ENCODE measurements at places on chromosomes 4 and X.

- DNase-seq, result no peak
Measured at GRCh38 chrX:121013897-121014455, 28.4 kb upstream of the CT47A1 start.

GRCh38 chr4:182307746-182308145, 64.5 kb downstream of the TENM3 start:
- no peak for DNase-seq

GRCh38 chr4:141347684-141348083, 127.0 kb downstream of the ZNF330 start:
- no peak for DNase-seq

DNA sequence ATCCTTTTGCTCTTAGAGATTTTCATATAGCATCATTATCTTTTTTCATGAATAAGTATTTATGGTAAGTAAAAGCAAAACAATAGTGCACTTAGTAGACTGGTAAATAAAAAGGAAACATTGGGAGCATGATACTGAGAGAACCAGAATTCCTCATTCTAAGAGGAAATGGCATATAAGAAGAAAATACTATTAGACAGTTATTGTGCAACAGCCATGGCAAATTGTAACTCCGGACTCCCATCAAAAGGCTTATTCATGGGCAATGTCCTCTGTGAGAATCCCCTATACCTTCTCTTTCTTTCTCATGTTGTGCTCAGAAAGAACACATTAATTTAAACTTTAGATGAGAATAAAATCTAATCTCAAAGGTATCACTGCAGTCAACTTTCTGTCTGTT, 42.4 kb downstream of the SPATA18 start:
- DNase-seq, result no peak

DNA sequence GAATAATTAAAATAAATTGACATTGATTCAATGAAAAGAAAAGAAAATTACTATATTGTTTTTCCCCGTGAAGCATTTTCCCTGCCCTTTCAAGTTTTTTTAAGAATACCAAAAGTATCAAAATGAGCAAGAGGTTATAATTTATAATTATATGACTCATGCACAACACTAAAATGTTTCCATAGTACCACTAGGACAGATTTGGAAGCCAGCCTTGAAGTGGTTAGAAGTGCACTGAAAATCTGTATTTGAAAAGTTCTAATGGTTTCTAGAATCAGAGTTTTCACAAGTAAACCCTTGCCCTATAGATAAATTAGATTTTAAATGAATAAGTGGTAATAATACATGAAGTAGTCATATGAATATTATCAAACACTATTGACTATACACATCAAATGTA, 140.9 kb downstream of the HNRNPD start:
- no peak for DNase-seq

GRCh38 chr4:19348746-19349145, 903.0 kb upstream of the SLIT2 start:
- DNase-seq, result no peak

DNA sequence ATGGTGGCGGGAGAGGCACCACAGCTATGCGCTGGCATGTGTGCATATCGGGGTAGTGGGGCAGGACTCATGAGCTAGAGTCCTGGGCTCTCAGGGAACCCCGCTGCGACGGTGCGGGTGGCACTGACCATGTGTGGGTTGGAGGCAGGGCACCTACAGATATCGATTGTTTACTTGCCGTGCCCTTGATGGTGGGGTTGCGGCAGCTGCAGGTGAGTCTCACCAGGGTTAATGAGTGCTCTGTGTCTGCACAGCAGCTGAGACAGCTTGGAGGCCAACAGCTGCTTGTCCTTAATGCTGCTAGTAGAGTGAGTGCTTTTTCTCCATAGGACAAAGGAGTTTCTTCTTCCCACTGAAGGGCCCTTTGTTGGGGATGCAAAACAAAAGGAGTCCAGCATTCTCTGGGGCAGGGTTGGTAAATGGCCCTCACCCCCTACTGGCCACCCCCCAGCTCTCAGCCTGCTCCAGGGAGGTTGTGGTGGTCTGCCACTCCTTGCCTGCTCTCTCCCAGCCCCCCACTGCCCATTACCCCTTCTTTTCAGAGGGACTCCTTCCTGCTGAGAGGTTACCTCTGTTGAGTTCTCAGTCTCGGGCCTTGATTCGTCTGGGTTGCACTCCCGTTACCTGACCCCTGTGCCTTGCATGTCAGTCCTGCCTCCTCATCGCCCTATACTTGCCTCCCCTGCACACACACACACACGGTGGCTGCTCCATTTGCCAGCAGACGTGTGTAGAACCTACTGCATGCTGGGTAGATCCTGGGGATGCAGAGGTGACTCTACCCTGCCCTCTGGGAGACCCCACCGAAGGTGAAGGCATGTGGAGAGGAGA, 52.8 kb downstream of the TBC1D14 start:
- DNase-seq, result no peak
